Caki2 (cell line): ENCODE measurements at places on chromosomes 3 and 15. TPM values are rescaled to one million over a fixed set of nuclear protein-coding genes. Genes with fewer than 3 reads are reported as not detected.

- DNase-seq = peak; percentile 6
Observed at GRCh38 chr15:23629234-23629805, 18.3 kb downstream of the MAGEL2 start.

DNA sequence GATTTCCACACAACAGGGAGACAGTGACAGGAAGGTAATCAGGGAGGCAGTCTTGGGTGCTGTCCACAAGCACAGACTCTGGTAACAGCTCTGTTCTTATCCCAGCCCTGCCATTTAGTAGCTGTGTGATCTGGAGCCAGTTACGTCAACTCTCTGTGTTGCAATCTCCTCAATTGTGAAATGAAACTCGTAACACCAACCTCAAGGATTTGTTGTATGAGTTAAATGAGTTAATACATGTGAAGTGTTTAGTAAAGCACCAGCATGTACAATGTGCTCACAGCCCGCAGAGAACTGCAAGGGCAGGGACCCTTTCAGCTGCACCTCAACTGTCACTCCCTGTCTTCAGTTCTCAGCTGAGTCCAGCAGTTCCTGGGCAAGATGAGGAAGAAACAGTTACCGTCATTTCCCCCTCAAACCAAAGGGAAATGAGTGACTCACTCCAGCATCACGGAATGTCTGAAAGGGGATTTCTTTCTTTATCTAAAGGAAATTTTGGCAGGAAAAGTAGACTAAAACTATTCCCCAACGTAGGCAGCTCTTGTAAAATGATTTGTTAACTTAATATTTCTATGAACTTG, 39.9 kb upstream of the MB21D2 start:
- no peak for DNase-seq

DNA sequence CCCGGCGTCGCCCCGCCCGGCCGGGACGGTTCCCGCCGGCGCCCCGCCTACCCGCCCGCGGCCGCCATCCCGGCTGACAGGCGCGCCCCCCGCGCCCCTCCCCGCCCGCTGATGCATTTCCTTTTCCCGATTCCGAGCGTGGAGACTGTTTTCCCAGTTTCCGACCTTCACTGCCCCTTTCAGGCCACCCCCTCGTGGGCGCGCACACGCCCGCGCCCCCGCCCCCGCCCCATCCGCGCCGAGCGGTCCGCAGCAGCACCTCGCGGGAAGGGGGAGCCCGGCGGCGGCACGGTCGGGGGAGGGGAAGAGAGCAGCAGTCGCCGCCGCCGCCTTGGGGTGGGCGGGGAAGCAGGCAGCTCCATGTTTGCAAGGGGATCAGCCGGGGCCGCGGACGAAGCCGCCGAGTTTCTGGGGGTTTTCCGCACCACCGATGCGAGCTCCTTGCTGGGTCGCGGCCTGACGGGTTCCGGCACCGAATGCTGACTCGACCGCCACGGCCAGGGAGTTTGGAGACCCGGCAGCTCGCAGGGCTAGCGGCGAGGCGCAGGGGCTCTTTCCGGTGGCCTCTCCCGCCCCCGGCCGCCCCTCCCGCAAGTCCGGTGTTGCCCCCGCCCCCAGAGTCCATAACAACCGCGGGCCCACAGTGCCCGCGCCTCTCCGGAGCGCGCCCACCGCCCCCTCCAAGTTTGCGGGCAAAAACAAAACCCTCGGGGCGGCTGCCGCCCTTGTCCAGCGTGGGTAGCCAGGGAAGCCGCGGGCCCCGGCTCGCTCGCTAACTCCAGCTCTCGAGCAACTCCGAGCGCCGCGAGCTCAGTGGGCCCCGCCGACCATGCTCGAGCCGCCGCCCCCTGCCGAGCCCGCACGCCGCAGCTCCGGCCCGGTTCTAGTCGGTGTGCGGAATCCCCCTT, 3.2 kb upstream of the SIN3A start:
- DNase-seq = peak; percentile 64

- DNase-seq = peak; percentile 6
Observed at GRCh38 chr3:115922681-115923347, 299.5 kb downstream of the GAP43 start.

DNA sequence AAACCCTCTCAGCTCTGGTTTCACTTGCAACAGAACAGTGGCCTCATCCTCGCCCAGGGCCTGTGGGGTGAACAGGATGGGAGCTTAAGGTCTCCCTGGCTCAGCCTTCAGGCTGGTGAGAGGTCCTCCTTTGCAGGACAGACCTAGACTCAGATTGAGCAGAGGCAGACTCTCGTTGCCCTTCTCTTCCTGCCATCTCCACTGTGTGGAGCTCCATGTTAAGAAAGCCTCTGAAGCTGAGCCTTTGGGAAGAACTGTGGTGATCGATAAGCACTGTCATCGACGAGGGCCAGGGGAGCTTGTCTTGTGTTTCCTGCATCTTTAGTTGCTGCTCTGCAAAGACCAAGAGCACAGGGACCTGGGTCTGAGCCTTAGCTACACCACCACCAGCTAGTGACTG, 37.8 kb upstream of the GRIP2 start:
- DNase-seq = no peak

- no peak for DNase-seq
Observed at GRCh38 chr3:183313764-183314163, 60.7 kb downstream of the B3GNT5 start.

DNA sequence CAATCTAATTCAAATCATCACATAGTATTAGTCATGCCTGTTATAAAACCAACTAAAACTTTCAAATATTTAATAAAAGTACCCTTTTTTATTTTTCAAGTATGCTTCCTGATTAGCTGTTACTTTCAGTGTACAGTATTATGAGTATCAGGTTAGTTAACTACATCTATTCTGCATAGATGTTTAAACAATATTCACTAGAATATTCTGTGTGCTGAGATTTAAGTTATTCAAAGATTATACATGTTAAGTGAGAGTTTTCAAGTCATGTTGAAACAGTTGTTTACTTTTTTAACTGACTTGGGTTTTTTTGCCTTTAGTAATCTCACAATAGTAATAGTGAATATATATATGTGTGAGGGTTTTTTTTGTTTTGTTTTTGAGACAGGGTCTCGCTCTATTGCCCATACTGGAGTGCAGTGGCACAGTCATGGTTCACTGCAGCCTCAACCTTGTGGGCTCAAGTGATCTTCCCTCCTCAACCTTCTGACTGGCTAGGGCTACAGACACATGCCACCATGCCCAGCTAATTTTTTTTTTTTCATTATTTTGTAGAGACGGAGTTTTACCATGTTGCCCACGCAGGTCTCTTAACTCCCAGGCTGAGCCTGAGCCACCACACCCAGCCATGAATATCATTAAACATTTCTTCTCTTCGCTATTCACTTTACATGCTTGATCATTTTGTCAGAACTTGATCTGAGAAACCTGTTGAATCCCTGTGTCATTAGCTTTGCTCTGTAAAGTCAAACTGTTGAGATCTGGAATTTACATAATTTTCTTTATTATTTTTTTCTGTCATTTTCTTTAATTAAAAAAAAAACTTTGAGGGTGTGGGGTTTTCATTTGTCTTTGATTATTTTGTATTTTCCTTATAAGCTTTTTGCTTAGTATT, 286.2 kb upstream of the UBE2E1 start:
- DNase-seq = peak; percentile 37

- no peak for DNase-seq
Observed at GRCh38 chr3:177771780-177772179, 574.5 kb upstream of the TBL1XR1 start.

DNA sequence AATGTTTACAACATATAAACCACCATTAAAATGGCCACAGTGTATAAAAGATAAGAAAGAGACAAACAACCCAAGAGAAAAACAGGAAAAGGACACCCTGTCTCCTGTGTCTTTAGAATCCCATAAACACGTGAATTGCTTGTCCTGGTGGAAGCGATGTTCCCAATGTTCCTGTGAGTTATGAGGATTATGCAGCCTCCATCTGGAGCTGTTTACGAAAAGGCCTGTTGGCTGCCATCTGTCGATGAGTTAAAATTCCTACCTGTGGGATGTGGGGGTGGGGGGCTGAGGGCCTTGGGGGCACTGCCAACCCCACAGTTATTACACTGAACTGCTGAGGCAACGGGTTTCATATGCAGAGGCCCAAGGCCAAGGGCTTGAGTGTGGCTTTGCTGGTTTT, 13.6 kb downstream of the NISCH start:
- no peak for DNase-seq

- no peak for DNase-seq
Observed at GRCh38 chr3:149792452-149793270, at the start of gene ANKUB1. TSS of gene ANKUB1 (minus strand) at chr3:149792554. CDS start at chr3:149792366, 188 bp downstream.

The ZCWPW2 gene
- total RNA-seq = not detected in 2 replicates

The SLC7A14 gene
- total RNA-seq = not detected in 2 replicates

The SAXO2 gene
- total RNA-seq = not detected in 2 replicates

DNA sequence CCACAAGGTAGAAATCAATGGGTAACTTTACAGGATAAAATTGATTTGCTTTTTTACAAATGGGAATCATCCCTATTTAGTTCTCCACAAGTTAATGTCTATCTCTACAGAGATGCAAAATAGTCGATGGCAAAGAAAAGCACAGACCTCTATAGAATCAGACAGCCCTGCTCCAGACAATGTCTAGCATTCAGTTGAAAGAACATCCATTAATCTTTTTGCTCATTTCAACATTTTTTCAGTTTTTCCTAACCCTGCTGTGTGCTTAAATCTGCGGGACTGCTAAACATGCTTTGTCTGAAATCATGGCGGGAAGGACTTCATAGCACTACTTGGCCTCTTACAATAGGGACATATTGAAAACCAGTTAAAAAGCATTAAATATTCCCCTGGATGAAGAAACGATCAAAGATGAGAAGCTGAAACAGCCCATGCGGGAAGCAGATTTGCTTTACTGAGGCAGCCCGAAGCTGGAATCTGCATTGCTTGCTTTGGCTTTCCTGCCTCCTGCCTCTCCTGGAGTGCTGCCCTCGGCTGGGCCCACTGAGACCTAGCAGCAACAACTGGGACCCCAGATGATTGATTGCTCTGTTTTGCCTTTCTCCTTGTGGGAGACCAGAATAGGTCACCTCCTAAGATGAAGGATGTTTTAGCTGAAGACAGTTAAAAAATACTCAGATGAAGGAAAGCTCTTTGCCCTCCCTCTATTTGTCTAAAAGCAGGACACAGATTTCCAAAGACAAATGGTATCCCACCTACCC, 38.5 kb upstream of the RASGRP1 start:
- no peak for DNase-seq

The GPR62 gene
- total RNA-seq = not detected in 2 replicates

DNA sequence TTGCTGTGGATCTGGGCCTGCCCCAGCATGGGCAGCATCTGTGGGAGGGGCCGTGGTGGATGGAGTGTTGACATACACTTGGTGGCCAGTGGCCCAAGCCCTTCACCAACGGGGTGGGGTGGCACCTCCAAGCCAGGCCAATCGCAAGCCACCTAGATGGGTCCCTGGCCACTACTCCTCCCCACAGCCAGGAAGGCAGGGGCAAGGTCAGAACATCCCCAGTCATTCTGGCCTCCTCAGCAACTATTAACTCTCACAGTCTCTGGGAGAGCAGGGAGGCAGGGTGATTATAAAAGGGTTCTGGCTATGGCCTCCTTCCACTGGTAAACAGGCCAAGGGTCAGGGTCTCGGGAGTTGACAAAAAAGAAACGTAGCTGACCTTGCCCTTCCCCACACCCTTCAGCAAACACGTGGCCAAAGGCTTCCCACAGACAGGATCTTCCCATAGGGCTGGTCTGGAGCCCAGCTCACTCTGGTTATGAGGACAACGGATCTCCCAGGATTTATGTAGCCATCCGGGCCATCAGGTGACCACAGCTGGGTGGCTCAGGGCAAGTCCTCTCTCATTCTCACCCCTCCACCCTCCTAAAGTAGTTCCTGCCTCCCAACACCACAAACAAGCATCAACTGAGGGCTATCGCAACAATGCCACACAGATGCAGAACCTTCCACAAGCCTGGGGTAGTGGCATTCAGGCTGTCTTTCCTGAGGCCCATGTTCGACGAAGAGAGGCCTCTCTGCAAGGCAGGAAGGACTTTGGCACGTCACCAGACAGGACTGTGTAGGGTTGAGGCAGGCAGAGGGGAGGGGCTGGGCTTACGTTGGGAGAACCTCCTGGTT, 18.9 kb downstream of the TLE3 start:
- DNase-seq = no peak

The PAK6 gene
- total RNA-seq = not detected in 2 replicates

The FBN1 gene
- 22.5 and 31.9 TPM in 2 replicates for total RNA-seq

GRCh38 chr3:185934174-185934557, 3.6 kb downstream of the TRA2B start:
- no peak for DNase-seq

DNA sequence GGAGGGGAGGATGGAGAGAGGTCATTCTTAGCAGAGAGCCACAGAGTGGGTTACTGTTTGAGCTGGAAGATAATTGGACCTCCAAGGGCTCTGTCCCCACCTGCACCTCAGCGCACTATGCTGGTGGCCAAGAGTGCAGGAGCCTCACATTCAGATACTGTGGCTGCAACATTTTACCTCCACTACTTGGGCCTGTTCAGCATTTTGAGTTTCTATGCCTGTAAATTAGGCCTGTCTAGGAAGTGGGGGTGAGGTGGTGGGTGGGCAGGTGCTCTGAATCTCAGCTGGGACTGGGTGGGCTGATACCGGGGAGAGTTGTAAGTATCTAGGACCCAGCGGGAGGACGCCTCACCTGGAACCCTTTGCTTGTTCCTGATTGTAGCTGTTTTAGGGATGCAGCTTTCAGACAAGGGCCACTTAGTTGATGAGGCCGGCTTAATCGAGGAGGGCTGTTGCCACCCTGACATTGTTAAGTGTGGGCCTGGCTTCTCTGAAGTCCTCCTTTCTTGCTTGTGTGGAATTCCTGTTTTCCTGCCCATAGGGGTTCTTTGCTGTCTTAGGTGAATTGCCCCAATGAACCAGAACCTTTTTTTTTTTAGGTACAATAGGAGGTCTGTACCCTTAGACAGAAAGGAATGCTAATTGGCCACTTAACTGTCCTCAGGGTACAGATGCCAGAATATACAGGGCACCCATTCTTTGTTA, 83.8 kb downstream of the SMAD3 start:
- DNase-seq = no peak

The SH2D7 gene
- total RNA-seq = not detected in 2 replicates

GRCh38 chr3:115498898-115499297, 124.4 kb upstream of the GAP43 start:
- no peak for DNase-seq

DNA sequence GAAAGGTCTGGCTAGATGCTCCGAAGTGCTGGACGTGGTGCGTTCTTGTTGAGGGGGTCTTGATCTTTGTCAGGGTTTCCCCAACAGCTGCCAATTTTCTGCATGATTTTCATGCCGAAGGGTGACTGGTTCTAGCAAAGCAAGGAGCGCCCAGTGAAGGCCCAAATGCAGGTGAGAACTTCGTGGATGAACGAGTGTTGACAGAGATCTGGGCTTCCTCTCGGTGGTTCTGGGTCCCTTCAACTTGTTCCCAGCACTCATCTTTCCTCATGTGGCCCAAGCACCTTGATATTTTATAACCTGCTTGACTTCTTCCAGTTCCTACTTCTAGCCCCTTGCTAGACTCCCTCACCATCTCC, 40.8 kb upstream of the TFRC start:
- no peak for DNase-seq

DNA sequence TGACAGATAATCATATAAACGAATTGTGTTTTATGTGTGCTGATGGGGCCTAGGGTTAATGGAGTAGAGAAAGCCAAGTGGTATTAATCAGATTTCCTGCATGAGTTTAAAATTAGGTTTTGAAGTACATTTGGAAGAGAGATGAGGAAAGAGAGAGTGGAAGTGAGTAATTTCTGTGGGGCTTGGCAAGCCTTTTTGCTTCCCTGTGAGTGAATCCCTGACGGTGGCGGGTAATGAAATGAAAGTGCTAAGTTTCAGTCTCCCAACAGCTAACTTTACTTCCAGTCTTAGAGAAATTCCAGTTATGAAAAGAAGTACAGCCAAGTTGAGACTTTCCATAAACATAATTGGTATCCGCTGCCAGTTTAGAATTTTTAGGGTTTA, 139.4 kb downstream of the BBX start:
- DNase-seq = no peak

The PLXNB1 gene
- 17.8 and 24.8 TPM in 2 replicates for total RNA-seq
